Tibial nerve (tissue), 4 donors: ENCODE measurements at places on chromosomes 3 and 15. TPM values are rescaled to one million over a fixed set of nuclear protein-coding genes. Genes with fewer than 3 reads are reported as not detected.
A peak's percentile ranks its signal among the peaks of the same experiment; 100 is the strongest.

DNAH12 gene
- total RNA-seq = under 0.01 TPM

GRCh38 chr3:189871418-189871817 is 240.2 kb downstream of the TP63 start:
- no peaks in the 10 kb centered on the region for H3K36me3 ChIP-seq
- H3K4me1 ChIP-seq = no peaks in the 10 kb centered on the region
- no peaks in the 10 kb centered on the region for H3K27me3 ChIP-seq
- no peak overlapping the region for H3K27ac ChIP-seq
- DNase-seq = no peak
- no peak overlapping the region for H3K4me3 ChIP-seq

DNA sequence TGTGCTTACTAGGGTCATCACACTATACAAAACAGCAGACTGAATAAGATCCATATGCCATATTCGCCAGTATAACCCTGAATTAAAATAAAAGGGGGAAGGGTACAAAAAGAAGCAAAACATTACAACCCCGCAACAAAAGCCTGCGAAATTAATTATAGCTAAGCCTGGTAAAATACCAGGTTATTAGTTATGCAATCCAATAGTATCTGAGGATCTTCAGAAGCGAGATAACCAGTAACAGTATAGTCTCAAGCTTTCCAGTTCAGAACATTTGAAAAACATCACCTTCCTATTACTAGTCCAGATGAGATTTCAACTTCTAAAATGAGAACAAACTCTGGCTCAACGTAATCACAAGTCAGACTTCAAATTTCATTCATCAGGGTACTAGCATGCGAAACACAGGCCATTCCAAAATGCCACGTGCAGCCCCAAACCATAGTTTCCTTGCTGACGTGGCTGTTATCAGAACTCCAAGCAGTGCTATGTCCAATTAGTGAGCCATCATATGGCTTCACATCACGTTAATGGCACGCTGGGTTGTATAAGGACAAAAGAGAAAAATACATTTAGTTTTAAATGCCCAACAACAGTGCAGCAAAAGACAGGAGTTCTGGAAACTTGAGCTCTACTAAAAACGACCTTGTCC is 1.1 kb downstream of the SSR3 start:
- peak overlapping the region; percentile 94 for H3K4me3 ChIP-seq
- H3K36me3 ChIP-seq = no peaks in the 10 kb centered on the region
- DNase-seq = no peak
- no peak overlapping the region for H3K27ac ChIP-seq
- peaks cover 58% of the 10 kb centered on the region for H3K4me1 ChIP-seq

DNA sequence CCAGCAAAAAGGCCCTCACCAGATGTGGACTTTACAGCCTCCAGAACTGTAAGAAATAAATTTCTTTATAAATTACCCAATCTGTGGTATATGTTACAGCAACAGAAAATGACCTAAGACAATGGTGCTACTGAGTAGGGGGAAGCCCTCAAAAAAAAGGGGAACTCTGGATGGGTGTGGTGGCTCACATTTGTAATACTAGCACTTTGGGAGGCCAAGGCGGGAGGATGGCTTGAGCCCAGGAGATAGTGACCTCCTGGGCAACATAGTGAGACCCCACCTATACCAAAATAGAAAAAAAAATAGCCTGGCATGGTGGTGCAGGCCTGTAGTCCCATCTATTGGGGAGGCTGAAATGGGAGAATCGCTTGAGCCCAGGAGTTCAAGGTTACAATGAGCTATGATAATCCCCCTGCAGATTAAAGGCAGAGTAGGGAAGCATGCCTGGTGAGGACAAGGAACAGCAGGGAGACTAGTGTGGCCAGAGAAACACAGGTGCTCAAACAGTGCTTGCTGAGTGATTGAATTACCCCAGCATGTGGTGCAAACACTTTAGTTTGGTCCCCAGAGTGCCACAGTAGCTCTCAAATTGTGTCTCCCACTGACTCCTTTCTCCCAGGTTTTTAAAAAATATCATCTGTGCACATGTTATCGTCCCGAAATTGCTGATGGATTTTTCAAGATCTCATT is 13.9 kb upstream of the USP3 start:
- no peaks in the 10 kb centered on the region for H3K4me1 ChIP-seq
- no peak overlapping the region for H3K27ac ChIP-seq
- H3K36me3 ChIP-seq = no peaks in the 10 kb centered on the region
- peak; percentile 11 for DNase-seq

ARHGEF26 gene
- total RNA-seq = 62.6 TPM

SUSD5 gene
- 12.6 TPM for total RNA-seq

DNA sequence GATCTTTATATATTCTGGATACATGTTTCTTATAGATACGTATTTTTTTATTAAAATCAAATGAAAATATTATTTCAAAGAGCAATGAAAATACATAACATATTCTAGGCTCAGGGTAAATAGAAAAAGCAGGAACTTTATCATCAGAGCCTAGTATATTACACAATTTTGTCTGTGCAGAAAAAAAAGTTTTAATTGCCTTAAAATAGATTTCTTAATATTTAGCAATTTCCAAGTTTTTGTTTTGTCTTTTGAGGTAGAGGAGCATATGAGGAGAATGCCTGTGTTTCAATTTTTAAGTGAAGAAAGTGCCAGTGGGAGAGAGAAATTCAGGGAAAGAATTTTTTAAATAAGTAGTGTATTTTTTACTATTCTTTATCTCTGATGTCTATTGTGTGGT is 10.5 kb downstream of the CAPN7 start:
- no peaks in the 10 kb centered on the region for H3K4me1 ChIP-seq
- no peak overlapping the region for H3K4me3 ChIP-seq
- no peak for DNase-seq

DNA sequence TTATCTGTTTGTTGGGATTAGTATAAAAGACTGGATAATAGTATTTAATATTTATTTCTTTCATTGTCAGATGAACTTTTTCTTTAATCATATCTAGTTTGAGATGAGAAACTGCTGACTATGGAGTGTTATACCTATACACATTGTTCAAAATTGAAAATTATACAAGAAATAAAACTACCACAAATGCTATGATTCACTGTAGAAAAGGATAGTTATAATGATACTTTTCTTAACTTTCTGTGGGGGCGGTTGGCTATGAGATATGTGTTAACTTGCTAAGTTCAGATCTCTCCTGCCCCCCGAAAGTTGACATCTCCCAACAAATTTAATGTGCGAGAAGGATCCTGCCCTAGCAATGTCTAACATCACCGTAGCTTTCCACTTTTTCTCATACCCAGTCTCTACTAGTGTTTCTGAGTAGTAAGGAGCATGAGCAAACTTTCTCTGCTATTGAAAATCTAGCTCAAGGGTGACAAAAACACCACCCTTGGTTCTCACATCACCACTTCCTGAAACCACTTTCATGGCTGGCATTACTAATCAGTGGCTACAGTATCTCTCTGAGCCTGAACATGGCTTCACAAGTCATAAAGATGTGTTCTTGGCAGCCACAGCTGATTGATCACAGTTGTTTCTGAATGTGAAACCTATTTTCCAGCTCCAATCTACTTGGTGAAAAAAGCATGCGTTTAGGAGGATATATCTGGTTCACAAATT is 15.8 kb upstream of the SAMMSON start:
- H3K27me3 ChIP-seq = no peaks in the 10 kb centered on the region
- H3K4me3 ChIP-seq = no peak overlapping the region
- no peaks in the 10 kb centered on the region for H3K36me3 ChIP-seq
- no peak for DNase-seq

PLA2G4D gene
- total RNA-seq = not detected

DNA sequence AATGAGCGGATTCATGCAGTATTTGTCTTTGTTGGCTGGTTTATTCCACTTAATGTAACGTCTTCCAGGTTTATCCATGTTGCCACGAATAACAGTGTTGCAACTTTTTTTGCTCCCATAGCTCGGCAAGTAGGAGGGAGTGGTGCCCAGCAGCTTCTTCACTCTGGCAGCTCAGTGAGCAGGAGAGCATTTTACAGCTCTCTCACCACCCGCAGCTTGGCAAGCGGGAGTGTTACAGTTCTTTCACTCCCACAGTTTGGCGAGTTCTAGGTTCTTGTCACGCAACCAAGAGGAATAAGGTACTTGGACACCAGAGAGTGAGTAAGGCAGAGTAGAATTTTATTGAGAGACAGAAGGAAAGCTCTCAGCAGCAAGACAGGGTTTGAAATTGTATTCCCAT is 935.2 kb downstream of the TBL1XR1 start:
- no peaks in the 10 kb centered on the region for H3K27me3 ChIP-seq
- H3K36me3 ChIP-seq = no peaks in the 10 kb centered on the region
- DNase-seq = no peak
- no peaks in the 10 kb centered on the region for H3K4me1 ChIP-seq
- no peak overlapping the region for H3K27ac ChIP-seq

CDC25A gene
- not detected for total RNA-seq

DNA sequence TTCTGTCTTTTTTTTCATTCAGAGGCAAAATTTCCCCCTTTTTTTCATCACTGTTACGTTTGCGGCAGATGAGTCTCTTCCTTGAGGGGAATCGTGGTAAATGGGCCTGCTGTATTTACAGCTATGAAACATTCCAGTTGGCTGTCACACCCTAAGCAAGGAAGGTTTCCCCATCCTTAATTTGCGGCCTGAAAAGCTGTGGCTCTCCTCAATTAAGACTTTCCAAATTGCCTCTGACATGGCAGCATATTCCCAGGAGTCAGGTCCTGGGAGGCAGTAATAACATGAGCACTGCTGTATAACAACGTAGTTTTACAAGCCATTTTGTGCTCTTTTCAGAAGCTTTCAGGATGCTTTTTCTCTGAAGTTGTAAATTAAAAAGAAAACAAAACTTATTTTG is 420.9 kb downstream of the LPP start:
- H3K27ac ChIP-seq = no peak overlapping the region
- H3K4me1 ChIP-seq = peaks cover 34% of the 10 kb centered on the region
- no peaks in the 10 kb centered on the region for H3K36me3 ChIP-seq
- no peak overlapping the region for H3K4me3 ChIP-seq
- no peaks in the 10 kb centered on the region for H3K27me3 ChIP-seq
- DNase-seq = no peak

DNA sequence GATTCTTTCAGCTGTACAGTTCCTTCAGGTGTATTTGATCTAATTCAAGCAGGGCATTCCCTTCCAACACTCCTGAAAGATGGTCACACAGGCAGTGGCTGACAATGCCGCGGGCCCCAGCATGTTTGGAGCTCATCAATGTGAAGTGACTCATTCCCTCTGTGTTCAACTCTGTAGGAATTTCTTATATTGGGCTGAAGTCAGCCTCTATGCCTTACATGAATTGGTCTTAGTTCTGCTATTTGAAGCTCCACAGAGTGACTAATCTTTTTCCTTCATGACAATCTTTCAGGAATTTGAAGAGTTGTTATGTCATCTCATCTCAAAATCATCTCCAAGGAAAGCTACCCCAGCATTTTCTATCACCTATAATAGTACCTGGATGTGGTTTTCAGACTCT is 142.5 kb upstream of the C2CD4B start:
- peaks cover 9% of the 10 kb centered on the region for H3K4me1 ChIP-seq
- H3K4me3 ChIP-seq = no peak overlapping the region
- no peaks in the 10 kb centered on the region for H3K36me3 ChIP-seq
- no peak overlapping the region for H3K27ac ChIP-seq
- no peak for DNase-seq

GRCh38 chr3:196227121-196227561 is 10.8 kb downstream of the SLC51A start:
- no peak overlapping the region for H3K27ac ChIP-seq
- DNase-seq = no peak
- no peaks in the 10 kb centered on the region for H3K27me3 ChIP-seq
- peaks cover 16% of the 10 kb centered on the region for H3K4me1 ChIP-seq
- peak overlapping the region; percentile 4 for H3K4me3 ChIP-seq

IGF2BP2 gene
- 40.8 TPM for total RNA-seq
